Lung microvascular endothelial cell (primary cell): ENCODE measurements at places on chromosomes 5 and 9. TPM values are rescaled to one million over a fixed set of nuclear protein-coding genes. Genes with fewer than 3 reads are reported as not detected.

Gene ZNF618
- total RNA-seq = 6.7 and 8.1 TPM in 2 replicates

DNA sequence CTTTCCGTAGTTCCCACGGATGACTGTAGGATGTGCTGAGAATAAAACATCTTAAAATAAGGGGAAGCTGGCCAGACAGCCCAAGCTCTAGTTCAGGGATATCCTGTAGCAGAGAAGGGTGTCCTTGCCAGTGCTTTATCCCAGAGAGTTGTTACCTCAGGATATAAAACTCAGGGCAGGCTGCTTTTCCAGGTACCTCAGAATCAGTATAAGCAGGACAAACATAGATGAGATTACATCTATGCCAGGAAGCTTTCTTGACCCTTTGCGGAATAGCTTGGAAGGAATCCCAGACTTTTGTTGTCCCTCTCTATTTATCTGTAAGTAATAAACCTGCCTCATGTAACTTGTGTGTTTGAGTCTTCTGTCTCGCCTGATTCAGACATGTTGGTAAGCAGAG, 565.7 kb downstream of the PRDM9 start:
- DNase-seq = no peak

DNA sequence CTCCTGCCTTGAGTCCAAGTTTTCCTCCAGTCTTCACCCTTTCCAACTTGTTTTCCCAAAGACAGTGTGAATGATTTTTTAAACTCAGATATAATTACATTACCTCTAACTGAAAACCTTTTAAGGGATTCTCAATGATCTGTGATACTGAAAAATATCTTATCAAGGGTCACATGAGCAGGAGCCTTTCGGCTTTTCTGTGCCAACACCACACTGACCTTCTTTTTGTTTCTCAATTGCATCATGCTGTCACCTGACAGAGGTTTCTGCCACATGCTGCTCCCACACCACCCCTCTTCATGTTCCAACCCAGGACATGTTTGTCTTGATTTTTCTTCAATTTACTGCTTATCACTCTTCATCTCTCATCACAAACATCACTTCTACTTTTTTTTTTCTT, 820.0 kb downstream of the PRELID2 start:
- DNase-seq = no peak

GRCh38 chr9:85484235-85484634, 257.5 kb downstream of the AGTPBP1 start:
- DNase-seq = no peak

- DNase-seq = no peak
Measured at GRCh38 chr5:143177263-143177983, 226.1 kb downstream of the NR3C1 start.

Gene PCDHA4
- total RNA-seq = under 0.01 TPM in 2 replicates

Gene OTP
- not detected in 2 replicates for total RNA-seq

- DNase-seq = no peak
Measured at GRCh38 chr5:8058616-8059190, 189.8 kb downstream of the MTRR start.

DNA sequence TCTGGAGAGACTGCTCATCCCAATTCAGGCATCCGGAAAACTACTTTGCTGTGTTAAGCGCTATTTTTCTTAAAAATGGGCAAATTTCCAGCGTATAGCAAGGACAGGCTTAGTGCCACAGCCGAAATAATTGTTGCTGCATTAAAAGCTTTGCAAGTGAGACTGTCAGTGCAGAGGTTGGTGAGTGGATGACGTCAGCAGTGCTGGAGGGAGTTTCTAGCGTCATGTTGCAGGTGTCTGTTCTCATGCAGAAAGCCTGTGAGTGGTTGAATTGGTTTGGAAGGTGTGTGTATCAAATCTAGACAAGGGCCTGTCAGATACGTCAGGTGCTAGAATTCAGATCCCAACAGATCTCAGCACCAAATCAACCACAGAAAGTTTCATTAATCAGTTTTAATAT, 204.4 kb downstream of the TRIO start:
- DNase-seq = no peak

Gene INSL4
- total RNA-seq = not detected in 2 replicates

Gene FIBCD1
- not detected in 2 replicates for total RNA-seq

Gene GEMIN5
- 9.2 and 14.5 TPM in 2 replicates for total RNA-seq

- DNase-seq = no peak
Measured at GRCh38 chr5:76971511-76971910, 18.7 kb downstream of the CRHBP start.

DNA sequence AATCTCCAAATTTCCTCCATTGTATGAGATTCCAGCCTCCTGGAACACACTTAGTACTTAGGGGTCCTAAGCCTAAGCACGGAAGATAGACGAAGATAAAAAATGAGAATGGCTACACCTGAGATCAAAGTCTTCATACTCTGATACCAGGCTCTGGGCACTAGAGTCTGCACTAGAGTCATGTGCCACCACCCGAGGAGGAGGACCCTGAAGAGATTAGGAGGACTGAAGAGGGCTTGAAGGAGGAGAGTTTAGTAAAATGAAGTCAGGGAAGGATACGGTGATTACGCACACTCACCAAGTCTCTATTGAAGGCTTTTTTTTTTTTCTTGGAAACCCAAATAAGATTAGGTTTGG, 573 bp upstream of the SPATA24 start:
- DNase-seq = no peak

GRCh38 chr5:87138091-87138805, 129.4 kb upstream of the RASA1 start:
- DNase-seq = no peak

DNA sequence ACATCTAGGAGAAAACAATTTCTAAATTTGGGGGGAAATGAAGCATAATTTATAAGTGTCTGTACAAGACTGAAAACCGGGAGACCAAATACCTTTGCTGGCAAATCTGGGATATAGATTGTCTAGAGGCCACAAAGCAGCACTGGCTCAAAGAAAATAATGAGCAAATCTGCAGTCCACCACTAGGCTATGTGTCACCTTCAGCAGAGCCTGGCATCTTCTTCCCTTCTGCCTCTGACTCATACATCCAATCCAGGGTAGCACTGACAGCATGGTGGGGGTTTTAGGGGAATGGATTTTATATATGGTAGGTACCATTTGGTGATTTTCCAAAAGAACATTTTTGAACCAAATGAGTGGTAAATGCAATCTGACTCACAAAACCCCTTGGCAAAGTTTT, 12.8 kb downstream of the FAM81B start:
- no peak for DNase-seq

- DNase-seq = no peak
Measured at GRCh38 chr5:135514116-135514515, 21.6 kb downstream of the NEUROG1 start.

Gene FABP6
- total RNA-seq = not detected in 2 replicates

Gene DAPK1
- total RNA-seq = 21.1 and 36.9 TPM in 2 replicates

DNA sequence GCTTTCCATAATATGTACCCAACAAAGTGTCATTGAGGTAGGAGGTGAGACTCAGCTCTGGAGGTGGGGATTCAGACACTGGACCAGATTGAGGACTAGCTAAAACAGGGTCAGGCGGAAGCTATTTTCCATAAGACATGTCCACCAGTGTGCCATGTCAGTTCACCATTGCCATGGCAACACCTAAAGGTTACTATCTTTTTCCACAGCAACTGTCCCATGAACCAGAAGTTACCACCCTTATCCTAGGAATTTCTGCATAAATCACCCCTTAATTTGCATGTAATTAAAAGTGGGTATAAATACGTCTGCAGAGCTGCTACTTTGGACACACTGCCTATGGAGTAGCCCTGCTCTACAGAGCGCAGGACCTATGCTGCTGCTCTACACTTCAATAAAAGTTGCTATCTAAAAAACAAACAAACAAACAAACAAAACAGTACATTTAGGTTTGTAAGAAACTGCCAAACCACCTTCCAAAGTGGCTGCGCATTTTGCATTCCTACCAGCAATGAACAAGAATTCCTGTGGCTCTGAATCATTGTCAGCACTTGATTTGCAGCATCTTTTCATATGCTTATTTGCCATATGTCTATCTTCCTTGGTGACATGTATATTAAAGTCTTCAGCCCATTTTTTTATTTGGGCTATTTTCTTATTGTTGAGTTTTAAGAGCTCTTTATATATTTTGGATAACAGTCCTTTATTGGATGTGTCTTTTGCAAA, 18.0 kb upstream of the TRIM32 start:
- no peak for DNase-seq

GRCh38 chr5:156221816-156222215, 105.1 kb upstream of the SGCD start:
- DNase-seq = no peak

Gene ROR2
- total RNA-seq = under 0.01 TPM in 1 of 2 replicates, not detected in the other

GRCh38 chr5:174272671-174273070, 227.2 kb downstream of the NSG2 start:
- DNase-seq = no peak

Gene LCN1
- total RNA-seq = not detected in 2 replicates
